ENCODE measurements at places on chromosomes 13 and 19. TPM values are rescaled to one million over a fixed set of nuclear protein-coding genes. Genes with fewer than 3 reads are reported as not detected.

Gene CA11
- 14.3 TPM for total RNA-seq

GRCh38 chr19:3479177-3479833 is 1.0 kb downstream of the SMIM24 start:
- DNase-seq, result no peak

Gene C13orf46
- total RNA-seq, result 0.81 TPM

- no peak for DNase-seq
These were observed 47.4 kb downstream of the NDFIP2 start for GRCh38 chr13:79528356-79528755.

DNA sequence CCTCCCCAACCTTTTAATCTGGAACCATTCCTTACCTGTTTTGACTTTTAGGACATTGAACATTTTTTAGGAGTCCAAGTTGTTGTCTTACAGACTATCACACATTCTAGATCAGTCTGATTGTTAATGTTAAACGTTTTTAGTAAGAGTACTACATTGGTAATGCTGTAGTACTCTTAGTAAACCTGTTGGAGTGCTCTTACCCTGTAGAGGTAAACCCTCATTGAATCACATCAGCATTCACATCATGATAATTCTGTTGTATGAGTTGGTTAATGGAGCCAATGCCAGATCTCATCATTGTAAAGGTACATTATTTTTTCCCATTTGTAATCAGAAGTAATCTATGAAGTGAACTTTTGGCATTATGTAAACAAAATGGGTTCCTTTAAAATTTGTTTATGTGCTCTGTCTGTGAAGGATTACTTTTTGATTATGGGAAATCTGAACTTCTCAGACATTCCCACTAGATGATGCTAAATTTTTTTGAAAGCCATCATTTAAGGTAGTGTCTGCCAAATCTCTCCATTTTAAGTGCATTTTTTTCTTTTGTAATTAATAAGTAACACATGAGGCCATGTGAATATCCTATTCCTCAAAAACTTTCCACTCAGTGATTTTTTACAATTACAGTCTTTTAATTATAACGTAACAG is 55.2 kb downstream of the VWA8 start:
- no peak for DNase-seq

Gene KLK7
- total RNA-seq, result not detected
